ENCODE measurements at places on chromosomes 4 and X. TPM values are rescaled to one million over a fixed set of nuclear protein-coding genes. Genes with fewer than 3 reads are reported as not detected.

DNA sequence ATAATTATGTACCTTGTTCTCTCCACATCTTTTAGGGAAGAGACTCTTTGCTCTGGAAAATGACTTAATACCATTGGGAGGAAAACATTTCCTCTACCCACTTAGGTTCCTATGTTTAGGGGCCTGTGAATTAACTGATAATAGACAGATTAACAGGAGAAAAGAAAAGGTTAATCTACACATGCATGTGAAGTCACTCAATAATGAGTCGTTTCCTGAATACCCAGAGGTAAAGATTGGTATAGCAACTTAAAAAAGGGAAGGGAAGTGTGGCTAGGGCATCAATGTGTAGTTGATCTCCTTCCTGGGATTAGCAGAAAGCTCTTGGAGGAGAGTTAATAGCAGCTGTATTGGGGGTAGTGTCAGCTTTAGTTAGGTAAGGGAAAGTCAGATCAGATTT lies 419.5 kb upstream of the ATOH1 start:
- no peak for DNase-seq

DNA sequence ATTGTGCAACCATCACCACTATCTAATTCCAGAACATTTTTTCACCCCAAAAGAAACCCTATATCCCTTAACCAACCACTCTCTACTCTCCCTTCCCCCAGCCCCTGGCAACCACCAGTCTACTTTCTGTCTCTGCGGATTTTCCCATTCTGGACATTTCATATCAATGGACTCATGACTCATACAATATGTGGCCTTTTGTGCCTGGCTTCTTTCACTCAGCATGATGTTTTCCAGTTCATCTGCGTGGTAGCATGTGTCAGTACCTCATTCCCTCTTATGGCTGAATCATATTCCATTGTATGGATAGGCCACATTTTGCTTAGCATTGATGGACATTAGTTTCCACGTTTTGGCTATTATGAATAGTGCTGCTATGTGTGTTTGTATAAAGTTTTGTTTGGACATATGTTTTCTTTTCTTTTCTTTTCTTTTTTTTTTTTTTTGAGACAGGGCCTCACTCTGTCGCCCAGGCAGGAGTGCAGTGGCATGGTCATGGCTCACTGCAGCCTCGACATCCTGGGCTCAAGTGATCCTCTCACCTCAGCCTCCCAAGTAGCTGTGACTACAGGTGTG lies 335.4 kb downstream of the BCOR start:
- DNase-seq, result no peak

DNA sequence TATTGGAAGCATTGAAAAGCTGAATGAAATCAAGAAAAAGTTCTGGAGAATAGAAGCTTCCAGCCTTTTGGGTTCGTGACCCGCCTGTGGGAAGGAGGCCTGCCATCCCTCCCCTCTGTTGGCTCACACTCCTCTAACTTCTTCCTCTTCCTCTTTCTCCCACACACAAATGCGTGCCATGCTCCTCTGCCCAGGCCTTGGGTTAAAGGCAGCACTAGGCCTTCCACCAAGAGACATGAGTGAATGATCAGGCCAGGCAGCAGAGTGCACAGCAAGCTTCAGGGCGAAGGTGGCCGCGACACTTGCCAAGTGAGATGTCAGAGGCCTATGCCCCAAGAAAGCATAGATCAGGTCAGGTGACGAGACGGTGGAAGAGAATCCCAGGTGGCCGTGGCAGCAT lies 38.4 kb downstream of the FAM193A start:
- DNase-seq, result no peak

DNA sequence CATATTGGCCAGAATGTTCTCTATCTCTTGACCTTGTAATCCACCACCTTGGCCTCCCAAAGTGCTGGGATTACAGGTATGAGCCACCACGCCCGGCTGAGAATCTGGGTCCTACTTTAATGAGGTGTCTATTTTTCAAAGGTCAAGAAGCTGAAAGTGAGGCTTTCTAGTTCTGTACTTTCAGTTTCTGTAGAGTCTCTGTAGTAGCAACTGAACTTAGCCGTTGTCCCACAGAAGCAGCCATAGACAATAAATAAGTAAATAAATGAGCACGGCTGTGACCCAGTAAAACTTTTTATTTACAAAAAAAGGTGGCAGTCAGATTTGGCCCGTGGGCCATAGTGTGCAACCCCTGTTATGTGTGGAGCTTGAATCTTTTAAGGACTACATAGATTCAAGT lies 92.0 kb downstream of the FNIP2 start:
- DNase-seq, result no peak

- DNase-seq, result no peak
Measured at GRCh38 chr4:155497306-155497705, 120.5 kb upstream of the MAP9 start.

GRCh38 chrX:32448945-32449344 lies 762.4 kb downstream of the DMD start:
- no peak for DNase-seq

DNA sequence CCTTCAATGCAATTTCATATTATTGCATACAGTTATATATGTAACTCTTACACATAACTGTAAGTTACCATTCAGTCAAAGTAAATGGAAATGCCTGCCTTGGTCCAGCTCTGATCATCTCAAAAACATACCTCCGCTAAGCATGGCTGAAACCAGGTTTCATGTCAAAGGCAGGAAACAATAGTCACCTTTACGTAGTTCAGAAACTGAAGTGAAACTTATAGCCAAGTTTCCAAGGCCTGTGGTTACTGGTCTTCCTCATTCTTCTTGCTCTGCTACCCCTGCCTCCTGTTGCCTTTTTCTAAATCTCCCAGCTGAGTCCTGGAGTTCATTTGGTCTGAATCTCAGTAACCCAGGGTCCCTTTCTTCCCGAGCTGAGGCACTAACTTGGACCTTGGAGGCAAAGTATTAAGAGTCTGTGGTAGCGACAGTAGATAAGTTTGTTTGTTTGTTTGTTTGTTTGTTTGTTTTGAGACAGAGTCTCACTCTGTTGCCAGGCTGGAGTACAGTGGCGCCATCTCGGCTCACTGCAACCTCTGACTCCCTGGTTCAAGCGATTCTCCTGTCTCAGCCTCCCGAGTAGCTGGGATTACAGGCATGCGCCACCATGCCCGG lies 30.8 kb downstream of the DAPP1 start:
- DNase-seq, result no peak

GRCh38 chr4:120445186-120445585 lies 378.5 kb upstream of the MAD2L1 start:
- no peak for DNase-seq

DNA sequence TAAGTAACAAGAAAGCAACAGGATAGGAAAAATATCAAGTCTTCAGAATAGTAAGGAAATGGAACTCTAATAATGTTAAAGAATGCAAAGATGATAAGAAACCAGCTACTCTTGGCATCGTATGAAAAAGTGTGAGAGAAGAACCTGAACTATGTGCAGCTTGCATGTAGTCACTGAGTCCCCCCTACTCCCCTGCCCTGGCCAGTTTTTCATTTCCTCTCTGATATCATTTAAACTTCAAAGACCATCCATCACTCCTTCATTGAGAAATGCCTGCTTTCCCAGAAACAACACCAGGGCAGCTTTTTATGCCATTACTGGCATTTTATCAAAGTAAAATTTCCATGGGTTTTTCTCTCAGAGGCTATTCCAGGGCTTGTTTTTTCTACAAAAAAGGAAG lies 28.1 kb downstream of the INPP4B start:
- DNase-seq, result no peak

GRCh38 chr4:92304606-92305005 lies 840 bp downstream of the GRID2 start:
- no peak for DNase-seq

GRCh38 chr4:110612631-110613269 lies 10.1 kb downstream of the PITX2 start:
- no peak for DNase-seq

- DNase-seq, result no peak
Measured at GRCh38 chr4:25943805-25944204, 29.8 kb downstream of the SMIM20 start.

GRCh38 chrX:36218801-36219200 lies 299.3 kb downstream of the CFAP47 start:
- DNase-seq, result no peak

PAGE1 gene
- polyA plus RNA-seq, result not detected

CAPN6 gene
- 1.7 TPM for polyA plus RNA-seq

XAGE5 gene
- polyA plus RNA-seq, result not detected

SLC6A14 gene
- polyA plus RNA-seq, result not detected
